ENCODE measurements at places on chromosomes 12 and 14.

DNA sequence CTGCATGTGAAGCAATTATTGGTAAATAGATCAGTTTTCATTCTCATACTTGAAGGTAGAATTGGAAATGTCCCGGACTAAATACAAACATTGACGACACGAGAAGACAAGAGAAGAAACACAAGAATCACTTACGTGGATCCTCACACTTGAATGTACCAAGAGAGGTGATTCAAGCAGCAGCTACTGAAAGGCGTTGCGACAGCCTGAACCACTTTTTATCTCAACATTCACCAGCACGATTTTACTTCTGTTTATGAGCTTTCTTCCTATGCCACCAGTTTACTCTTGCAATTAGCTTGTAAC is 3.6 kb upstream of the FZD10 start:
- DNase-seq = no peak

DNA sequence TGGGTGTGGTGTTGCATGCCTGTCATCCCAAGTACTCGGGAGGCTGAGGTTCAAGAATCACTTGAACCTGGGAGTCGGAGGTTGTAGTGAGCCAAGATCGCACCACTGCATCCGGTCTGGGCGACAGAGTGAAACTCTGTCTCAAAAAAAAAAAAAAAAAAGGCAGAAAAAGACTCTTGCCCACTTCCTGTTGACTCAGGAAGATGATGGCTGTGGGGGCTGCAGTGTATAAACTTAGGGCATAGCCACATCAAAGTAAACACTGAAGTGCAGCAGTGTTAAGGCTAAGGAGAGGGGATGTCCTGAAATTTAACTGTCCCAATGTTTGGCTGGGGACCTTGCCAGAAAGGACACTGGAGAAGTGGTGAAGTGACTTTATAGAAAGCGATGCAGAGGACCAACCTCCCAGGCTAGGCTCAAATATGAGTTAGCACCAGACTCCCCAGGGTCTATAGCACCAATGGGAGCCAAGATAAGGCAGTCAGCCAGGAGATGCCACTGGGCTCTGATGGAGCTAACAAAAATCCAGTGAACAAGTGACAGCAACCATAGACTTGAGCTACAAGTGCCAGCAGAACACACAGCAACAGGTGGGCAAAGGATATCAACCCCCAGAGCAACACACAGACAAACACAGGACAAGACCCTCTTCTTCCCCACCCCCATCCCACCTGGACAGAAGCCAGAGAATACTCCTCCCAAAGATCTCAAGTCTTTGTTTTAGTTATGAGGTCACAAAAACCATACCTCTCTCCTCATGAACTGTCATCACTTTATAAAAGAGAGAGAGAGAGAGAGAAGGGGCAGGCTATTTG is 28.0 kb downstream of the NELL2 start:
- DNase-seq = peak; percentile 37

- no peak for DNase-seq
Observed at GRCh38 chr12:50647479-50647878, 116.4 kb upstream of the ATF1 start.

GRCh38 chr14:72904840-72905561 is 11.1 kb upstream of the DPF3 start:
- DNase-seq = peak; percentile 49

GRCh38 chr12:128790221-128790620 is 33.5 kb downstream of the SLC15A4 start:
- DNase-seq = no peak

- no peak for DNase-seq
Observed at GRCh38 chr14:97891515-97891914, 1094.3 kb downstream of the VRK1 start.
